Inflammatory macrophage treated with lipopolysaccharide for 4 hours (primary cell): ENCODE measurements at places on chromosomes 6 and 20.

DNA sequence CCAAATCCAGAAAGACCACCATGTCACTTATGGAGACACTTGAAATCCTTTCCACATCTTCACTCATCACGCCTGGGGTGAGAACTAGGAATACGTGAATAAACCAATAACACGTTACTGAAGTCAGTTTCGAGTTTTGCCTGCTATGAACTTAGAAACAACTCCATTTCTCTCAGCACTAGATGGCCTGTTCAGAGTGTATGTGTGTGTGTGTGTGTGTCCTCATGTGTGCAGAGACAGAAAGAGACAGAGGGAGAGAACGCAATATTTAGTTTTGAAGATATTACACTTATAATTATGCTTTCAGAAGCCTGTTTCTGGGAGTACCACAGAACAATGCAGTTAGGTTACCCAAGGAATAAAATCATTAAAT is 81.2 kb upstream of the CCN6 start:
- no peak for DNase-seq

- DNase-seq, result no peak
Observed at GRCh38 chr20:24986436-24987015, 6.0 kb downstream of the APMAP start.

GRCh38 chr20:3077618-3078134 is 6.3 kb downstream of the OXT start:
- DNase-seq, result peak; percentile 43

- no peak for DNase-seq
Observed at GRCh38 chr6:147503587-147503986, 4.9 kb upstream of the SAMD5 start.

DNA sequence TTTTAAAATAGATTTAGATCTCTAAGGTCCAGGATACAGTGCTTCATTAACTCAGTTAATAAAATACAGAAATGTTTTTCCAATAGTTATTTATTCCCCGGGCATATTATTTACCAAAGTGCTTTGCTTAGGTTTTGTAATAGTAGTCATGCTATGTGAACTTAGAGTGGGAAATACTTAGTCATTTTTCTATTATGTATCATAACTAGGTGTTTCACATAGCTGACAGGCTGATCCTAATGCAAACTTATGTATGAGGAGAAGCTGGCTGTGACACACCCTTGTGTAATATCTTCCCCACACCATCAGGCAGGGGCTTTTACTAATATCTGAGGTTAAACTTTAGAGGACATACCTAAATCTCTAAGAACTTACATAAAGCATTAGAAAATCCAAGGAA is 277.7 kb upstream of the RIMS1 start:
- DNase-seq, result no peak

- no peak for DNase-seq
Observed at GRCh38 chr6:112752791-112753190, 405.7 kb downstream of the RFPL4B start.

DNA sequence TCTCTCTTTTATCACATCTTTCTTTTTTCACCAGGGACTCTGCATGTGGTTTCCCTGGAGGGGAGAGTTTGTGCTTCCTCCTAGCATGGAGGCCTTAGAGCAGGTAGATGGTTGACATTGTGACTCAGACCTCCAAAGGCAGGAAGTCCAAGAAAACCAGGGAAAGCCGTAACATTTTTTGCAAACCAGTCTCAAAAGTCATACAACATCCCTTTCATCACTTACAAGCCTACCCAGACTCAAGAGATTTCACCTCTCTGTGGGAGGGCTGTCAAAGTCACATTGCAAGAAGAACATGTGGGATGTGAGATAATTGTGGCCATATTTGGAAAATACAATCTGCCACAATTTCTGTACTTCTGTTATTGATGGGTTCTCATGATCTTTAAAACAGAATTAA is 46.2 kb downstream of the SNRNP48 start:
- DNase-seq, result peak; percentile 1

DNA sequence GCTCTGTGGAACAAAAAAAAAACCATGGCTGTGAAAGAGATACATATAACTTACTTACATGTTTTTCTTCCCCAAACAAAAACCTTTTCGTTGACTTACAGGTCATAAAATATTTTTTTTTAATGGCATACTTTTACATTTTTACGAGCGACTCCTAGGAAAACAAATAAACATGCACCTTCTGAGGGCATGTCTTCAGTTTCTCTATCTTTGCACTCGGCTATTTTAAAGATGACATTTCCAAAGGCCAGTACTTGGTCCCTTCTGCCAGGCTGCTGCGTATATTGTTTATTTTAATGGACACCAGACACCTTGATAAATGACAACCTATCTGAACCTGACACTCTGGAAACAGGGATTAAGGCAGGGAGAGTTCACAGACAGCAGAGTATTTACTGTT is 49.4 kb downstream of the PIGU start:
- DNase-seq, result no peak

DNA sequence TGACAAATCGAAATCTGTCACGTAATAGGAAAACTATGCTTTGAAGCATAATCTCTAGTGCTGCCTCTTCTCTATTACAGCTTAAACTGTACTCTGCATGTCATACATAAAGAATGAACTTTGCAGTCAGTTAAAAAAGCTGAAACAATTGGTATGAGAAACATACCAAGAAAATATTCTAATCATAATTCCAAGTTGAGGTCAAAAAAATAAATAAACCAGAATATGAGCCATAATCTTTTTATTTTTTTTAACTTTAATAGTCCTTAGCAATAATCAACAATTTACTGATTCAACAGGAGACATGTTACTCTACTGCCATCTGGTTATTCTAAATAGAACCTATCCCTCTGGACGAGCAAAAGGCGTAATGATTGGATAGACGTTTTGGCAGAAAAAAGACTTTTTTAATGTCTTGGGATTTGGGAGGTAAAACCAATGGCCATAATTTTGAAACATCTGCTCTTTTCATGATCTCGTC is 224.4 kb upstream of the FLRT3 start:
- DNase-seq, result no peak

GRCh38 chr6:24972311-24972958 is 36.7 kb upstream of the RIPOR2 start:
- DNase-seq, result no peak

- DNase-seq, result no peak
Observed at GRCh38 chr6:107319906-107320530, 139.3 kb downstream of the PDSS2 start.

GRCh38 chr6:46781478-46782378 is 11.5 kb upstream of the MEP1A start:
- DNase-seq, result peak; percentile 89

DNA sequence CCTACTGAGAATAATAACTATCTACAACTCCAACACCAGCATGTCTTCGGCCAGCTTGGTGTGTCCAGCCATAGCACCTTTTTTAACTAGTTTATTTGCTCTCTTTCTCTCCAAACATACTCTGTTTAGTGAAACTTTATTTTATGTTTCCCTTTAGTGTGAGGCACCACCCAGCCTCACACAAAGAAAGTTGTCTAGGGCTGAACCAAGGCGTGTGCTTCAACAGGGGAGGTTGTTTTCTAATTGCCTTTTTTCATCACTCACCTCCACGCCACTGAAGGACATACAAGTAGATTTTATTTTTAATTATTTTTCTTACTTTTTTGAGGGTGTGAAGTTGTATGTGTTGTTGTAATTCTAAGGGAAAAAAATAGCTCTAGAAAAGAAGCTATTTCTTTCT is 125.6 kb upstream of the MARCKS start:
- no peak for DNase-seq

DNA sequence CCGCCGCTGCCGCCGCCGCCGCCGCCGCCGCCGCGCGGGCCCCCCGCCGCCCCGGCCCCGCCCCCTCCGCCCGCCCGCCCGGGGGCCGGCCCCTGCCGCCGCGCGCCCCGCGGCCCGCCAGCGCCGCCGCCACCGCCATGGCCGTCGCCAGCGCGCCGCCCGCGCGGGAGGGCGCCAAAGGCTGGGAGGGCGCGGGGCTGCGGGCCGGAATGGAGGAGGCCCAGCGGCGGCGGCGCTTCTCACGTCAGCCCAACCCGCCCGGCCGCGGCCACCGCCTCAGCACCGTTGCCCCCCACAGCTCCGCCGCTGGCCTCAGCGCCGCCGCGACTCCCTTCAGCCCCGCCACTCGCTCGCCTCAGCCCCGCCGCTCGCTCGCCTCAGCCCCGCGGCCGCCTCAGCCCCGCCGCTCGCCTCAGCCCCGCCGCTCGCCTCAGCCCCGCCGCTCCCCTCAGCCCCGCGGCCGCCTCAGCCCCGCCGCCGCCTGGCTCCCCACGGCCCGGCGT is 258 bp downstream of the PHF10 start:
- peak; percentile 31 for DNase-seq

DNA sequence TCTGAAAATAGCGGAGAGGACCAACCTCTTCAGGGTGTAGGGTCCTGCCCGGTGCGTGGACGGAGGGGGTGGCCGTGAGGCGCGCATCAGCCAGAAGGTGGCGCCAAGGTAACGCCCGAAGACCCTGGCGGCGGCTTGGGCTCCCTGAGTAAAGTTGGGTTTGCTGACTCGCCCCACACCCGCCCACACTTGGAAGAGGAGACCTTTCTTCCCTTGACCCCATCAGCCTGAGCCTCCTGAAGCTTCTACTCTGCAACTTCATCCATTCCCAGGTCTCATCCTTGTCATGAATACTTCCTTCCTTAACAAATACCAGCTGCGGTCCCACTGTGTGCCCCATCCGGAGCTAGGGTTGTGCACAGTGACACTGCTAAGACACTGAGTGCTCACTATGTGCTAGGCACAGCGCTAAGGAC is 14.6 kb downstream of the CD40 start:
- DNase-seq, result peak; percentile 64

DNA sequence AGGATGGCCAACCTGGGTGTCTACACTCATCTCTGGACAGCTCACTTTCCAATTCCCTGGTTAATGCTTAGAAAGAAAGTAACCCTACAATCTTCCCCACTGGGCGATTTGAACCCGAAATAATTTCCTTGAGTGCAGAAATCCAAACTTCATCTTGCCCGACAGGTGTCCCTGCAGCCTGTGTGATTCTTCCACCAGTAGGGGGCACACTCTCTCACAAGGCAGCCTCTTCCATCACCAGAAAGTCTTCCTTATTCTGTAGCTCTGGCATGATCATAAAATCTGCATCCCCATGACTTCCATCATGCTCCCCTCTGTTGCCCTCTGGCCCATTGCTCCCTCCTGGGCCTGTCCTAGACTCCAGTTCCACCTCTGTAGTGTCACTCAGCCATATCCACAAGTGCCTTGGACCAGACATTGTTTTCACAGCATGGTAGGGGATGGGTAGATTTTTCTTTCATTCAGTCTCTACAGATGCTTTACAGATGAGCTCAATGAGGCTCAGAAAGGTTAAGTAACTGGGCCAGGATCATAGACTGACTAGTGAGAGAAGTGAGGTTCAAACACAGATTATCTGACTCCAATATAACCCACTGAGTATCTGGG is 170.4 kb upstream of the SPTLC3 start:
- no peak for DNase-seq

GRCh38 chr20:56422076-56422823 is 10.2 kb downstream of the CASS4 start:
- peak; percentile 74 for DNase-seq

DNA sequence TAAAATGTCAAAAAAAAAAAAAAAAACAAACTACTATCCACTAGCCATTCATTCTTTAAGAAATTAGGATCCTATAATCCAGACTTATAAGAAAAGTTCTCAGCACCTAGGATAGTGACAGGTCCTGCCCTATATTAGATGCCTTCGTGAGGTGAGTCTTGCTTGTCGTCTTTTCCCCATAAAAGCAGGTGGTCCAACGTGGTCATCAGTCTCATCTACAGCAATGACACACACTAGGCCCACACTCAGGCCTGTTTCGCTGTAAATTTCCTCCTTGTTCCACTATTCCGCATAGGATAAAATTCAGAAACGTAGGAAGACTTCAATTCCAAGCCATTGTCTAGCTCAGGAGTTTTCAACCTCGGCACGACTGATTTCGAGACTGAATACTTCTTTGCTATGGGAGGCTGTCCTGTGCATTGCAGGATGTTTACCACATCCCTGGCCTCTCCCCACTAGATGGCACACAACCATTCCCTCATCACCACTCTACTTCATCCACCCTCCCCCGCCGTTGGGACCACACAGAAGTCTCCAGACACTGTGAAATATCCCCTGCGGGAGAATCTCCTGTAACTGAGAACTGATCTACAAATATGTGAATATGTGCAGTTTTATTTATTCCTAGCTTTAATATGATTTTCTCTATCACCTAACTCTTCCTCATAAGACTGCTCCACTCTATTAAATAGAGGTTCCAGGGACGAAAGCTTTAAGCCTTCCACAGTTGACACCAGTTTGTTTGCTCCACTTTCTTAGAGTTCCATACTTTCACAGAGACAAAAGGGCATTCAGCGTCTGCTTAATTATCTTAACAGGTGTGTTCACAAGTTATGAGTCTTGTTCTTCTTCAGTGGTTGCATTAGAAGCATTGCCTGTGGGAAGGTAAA is 346.3 kb downstream of the BMP2 start:
- DNase-seq, result no peak

DNA sequence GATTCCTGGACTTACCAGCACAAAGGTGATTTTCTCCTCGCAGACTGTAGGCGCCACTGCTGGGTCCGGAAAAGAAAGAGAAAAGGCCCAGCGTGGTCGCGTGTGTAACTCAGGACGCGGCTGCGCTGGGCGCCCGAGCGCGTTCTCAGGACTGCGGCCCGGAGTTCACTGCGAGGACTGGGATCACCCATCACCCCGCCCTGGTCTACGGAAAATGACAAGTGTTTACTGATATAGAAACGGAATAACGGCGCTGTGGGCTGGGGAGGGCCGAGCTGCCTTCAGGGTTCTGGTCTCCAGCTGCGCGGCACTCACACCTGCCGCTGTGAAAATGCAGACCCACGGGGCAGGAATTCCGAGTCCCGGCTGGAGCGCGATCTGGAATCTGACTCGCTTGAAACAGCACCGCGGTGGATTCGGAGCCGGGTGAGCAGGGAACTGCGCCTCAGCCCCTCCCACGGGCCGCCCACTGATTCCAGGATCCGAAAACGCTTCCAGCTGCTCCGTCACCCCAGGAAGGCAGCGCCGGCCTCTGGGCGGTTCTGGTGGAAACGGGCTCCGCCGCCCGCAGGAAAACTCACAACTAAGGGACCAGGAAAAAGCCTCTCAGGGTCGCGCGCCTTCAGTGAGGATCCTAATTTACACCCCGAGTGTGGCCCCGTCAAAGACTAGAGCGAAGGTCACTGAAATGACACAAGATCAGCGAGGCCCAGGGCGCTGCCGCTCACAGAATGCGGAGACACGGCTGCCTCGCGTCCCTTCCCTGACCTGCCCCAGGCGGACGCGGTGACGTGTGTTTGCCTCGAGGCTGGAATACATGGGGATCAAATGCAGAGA is 34.5 kb downstream of the HLA-A start:
- DNase-seq, result peak; percentile 71

GRCh38 chr20:25538838-25539665 is 46.3 kb downstream of the NINL start:
- no peak for DNase-seq

- DNase-seq, result no peak
Observed at GRCh38 chr6:100574836-100575235, 110.1 kb upstream of the SIM1 start.

DNA sequence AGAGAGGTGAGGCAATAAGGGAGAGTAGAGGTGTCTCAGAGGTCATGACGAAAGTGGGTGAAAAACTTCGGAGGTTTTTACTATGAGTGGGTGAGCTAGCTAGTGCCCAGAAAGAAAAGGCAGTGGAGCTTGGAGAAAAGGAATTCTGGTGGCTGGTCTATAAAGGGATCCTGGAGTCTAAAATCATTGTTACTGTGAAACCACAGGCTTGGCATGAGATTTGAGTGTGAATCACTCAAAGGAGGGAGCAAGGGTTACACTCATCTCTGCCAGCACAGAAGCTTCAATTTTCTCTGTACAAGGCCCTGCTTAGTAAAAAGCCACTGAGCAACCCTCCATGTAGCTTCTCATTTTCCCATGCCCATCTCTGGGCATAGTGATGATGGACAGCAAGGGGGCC is 47.5 kb downstream of the CD83 start:
- DNase-seq, result no peak
